Ovary (tissue), 10 donors: ENCODE measurements at places on chromosomes 13 and 19.

DNA sequence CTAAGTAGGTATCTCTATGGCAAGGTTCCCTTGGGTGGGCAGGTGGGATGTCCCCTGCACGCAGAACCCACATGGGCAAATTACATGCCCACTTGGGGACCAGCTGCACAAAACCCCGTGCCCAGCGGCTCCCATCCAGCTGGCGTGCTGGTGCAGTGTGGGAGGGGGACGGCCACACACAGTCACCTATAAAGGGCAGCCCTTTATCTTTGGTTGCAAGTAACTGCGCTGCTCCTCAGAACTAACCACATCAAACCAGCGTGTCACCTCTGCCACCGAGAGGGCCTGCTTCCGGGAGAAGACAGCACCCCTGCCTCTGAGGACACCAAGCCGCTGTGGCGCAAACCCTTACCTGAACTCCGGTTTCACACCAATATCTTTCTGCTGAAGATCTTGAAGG is 32.2 kb downstream of the ANKRD27 start:
- DNase-seq, result no peak

DNA sequence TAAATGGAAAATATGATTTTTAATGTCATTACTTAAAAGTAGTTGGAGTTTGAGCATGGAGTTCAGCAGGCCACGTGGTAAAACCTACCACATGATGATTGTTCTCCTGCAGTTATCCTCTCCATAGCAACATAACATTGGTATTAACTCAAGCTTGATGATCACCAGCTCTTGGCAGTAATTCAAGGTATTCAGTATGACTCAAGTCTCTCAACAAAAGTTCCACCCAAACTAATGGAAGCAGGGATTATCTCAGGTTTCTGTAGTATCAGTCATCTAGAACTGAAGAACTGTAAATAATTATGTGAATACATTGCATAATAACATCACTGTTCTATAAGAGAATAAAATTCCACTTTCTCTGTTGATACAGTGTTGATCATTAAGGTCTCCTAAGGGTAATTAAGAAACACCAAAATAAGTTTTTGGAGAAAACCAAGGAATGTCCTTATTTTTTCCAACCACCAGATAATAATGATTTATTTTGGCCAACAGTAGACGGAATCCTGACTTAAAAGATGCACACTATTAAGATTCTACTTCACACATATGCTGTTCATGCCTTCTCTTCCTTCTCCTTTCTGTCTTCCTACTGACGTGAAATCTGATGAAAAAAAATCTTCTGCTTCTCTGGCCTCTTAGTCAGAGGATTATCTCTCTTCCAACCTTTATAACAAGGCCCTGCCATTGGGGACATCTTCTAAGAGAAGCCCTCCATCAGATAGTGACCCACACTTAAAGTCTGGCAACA is 1092.3 kb downstream of the EFNB2 start:
- DNase-seq, result no peak

GRCh38 chr13:38202740-38203139 is 146.9 kb upstream of the UFM1 start:
- no peak for DNase-seq

DNA sequence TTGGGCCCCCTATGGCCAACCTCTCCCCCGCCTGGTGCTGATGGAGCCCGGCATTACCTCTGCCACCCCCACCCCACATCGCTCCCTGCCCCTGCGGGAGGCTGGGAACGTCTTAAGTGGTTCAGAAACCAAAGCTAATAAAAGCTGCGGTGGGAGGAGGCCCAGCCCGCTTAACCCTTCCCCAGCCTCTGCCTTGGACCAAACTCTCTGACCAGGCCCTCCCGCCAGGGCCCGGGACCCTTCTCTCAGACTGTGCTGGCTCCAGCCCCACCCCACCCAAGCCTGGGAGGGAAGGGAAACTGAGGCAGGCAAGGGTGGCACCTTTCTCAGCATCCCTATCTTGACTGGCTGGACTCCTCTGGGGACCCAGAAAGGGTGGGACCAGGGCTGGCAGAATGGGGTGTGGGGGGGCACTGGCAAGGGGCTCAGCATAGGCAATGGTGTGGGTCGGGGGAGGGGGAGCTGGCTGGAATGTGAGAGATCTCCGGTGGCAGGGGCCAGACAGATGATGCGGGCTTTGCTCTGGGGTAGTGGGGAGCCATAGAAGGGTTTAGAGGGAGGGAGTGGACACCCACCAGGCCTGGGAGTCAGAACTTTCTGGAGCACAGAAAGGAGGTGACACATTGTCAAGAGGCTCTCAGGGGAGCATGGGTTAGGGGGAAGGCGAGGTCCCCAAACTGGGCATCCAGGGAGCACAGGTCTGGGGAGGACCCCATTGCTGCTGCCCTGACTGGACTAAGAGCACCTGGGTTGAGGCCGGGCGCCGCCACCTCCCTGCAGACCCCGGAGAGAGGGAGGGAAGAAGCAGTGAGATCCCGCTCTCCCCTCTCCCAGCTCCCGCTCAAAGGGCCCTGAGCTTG is 21.9 kb downstream of the SMIM24 start:
- DNase-seq, result no peak

DNA sequence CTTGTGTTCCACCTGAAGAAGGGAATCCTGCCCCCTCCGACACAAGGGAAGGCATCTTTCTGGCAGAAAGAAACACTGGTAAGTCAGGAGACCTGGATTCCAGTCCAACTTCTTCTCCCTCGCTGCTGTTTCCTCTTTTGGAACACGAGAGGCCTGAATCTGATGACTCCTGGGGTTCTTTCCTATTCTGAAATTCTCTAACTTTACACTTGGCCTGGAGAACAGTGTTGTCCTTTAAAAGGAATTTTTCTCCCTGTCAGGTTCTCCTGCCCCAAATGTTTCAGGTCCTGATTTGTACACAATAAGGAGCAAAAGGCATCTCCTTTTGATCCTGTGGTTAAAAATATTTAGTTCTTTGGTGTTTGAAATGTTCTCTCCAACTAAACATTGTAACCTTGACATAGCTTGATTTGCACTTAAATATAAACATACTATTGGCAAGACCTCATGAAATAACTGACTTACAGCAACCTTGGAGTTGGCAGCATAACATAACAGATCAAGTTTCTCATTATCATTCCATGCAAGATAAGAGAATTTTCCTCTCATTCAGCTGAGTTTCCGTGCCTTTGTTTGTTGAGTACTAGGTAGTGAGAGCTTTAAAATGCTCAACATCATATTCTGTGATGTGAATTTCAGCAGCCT is 244.8 kb downstream of the COG6 start:
- no peak for DNase-seq

DNA sequence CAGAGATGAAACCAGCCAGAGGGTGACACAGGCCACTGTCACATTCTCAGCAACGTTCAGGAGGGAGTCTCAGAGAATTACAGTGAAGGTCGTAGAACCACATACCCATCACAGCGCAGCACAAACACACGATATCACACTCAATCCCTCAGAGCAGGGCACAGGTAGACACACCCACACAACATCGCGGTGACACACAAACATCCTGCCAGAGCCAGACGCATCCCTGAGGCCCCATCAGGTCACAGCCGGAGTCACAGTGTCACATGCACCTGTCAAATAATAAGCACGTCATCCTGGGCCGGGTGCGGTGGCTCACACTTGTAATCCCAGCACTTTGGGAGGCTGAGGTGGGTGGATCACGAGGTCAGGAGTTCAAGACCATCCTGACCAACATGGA is 17.5 kb downstream of the ELAVL3 start:
- no peak for DNase-seq

- DNase-seq, result no peak
Measured at GRCh38 chr13:70932511-70932910, 824.3 kb upstream of the KLHL1 start.

DNA sequence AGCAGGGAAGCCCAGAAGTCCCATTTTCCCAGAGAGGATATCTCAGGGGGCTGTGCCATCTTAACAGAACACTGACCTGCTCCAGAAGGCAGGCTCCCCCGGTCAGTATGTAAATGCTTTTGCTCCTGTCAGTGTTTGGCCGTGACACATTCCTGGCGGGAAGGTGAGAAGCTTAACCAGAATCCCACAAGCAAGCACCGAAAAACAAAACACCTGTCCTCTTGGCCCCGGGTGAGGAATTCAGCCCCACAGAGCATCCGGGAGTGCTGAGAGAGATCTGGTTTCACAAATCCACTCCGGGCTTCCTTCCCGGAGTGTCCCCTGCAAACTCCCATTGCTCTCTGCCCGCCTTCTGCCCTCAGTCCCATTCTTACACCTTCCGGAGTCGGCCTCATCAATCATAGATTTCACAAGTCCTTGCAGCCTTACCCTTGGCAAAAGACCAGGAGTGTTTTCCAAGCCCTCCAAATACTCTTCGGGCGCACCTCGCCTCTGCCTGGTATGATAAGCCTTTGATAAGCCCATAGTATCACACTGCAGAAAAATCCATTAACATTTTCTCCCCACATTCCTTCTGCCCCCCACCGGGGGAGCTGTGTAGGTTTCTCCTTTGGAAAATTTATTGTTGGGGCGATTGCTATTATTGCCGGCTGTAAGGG is 12.2 kb downstream of the TPM4 start:
- no peak for DNase-seq

GRCh38 chr13:40558656-40559055 is 107.8 kb downstream of the FOXO1 start:
- DNase-seq, result no peak

GRCh38 chr19:40080289-40080688 is 10.5 kb downstream of the ZNF780A start:
- no peak for DNase-seq

- no peak for DNase-seq
Measured at GRCh38 chr13:104526561-104526960, 1460.3 kb upstream of the SLC10A2 start.

DNA sequence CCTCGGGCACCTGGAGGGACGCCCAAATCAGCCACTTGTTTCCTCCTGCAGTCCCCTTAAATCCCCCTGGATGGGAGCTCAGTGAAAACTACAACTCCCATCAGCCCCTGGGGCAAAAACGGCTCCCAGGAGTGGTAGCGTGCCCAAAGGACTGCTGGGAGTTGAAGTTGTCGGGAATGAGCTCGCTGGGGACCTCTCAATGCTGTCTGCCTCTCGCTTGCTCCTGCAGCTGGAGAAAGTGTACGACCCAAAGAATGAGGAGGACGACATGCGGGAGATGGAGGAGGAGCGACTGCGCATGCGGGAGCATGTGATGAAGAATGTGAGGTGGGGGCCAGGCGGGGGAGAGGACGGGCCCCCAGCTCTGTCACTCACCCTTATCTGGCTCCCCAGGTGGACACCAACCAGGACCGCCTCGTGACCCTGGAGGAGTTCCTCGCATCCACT is 14.7 kb upstream of the DHDH start:
- no peak for DNase-seq

DNA sequence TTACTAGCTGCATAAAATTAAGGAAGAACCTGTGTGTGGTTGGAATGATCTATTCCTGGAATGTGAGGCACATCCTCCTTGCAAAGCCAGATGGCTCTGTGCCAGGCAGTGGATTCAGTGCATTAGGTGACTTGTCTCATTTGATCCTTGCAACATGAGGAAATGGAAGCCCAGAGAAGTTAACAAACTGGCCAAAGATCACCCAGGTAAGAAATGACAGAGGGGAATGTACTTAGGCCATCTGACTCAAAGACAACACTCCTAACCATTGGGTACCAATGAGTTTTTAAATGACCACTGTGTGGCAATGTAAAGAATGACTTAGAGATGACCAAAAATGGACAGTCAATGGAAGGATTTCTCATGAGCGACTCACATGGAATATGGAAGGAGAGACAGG is 114.2 kb upstream of the RXFP2 start:
- no peak for DNase-seq

DNA sequence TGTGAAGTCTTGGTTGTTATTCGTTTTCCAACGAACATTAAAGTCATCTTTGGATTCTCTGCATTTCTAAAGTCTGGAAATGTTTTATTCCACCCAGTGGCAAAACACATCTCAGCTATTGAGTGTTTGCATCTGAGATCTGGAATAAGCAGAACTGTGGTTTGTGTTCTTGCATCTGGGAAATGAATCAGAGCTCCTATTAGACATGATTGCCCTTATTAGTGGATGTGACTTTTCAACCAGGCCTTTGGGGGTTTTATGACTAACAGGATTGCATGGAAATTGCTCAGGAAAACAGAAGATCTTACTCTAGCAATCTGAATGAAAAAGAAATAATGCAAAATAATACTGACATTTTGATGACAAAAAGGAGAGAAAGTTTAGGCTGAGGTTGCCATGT is 488.8 kb downstream of the IRS2 start:
- DNase-seq, result no peak

DNA sequence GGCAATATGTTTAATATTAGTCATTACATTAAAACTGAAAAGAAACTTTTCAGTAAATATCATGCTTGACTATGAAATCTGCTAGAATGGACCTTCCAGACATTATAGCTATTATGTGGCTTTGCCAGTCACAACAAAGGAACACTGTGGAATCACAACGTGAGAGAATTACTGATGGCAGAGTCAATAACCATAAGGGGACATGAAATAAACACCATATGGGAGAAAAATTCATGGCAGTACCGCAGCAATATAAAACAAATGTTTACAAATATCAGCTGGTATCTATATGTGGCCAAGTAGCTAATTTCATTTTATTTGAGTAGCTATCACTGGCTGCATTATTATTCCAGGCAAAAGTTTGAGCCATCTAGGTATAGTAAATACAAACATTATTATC is 1818.6 kb downstream of the PCDH9 start:
- DNase-seq, result no peak
